T-helper 17 cell (primary cell): ENCODE measurements at places on chromosomes 2 and 18. TPM values are rescaled to one million over a fixed set of nuclear protein-coding genes. Genes with fewer than 3 reads are reported as not detected.

Gene TUBB6
- 8.0 TPM for total RNA-seq

Gene SULT1C4
- total RNA-seq: 0.31 TPM

Gene METTL8
- total RNA-seq: 23.3 TPM

Gene MLPH
- total RNA-seq: not detected

Gene GLI2
- not detected for total RNA-seq

Gene APLF
- total RNA-seq: 5.3 TPM

Gene RAB27B
- total RNA-seq: 3.5 TPM

Gene CNGA3
- total RNA-seq: not detected

Gene LBH
- 127 TPM for total RNA-seq

Gene BCS1L
- total RNA-seq: 24.1 TPM
